ENCODE measurements at places on chromosomes 3 and 15.

DNA sequence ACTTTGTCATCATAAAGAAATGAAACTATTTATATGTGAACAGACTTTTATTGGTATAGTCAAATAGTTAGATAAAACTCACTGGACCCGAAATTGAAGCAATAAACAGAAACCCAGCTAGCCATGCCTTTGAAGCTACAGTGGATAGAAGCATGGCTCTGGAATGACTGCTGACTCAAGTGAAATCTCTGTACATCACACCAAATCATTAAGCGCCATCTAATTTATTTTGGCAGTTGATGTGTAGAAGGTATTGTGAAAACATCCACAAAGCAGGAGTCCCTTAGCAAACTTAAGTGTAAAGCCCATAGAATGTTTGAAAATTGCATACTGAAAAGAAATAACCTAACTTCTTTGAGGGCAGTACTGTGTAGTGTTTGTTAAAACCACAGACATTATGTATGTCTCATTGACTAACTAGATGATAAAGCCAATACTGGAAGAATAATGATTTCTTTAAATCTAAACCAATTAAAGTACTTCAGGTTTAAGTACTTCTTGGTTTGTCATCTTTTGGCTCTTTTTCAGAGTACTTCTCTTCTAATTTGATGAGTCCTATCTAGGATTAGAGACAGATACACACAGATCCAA lies 42.8 kb upstream of the FBXL22 start:
- no peak for DNase-seq

- DNase-seq = no peak
Measured at GRCh38 chr3:193716150-193716549, 123.1 kb downstream of the OPA1 start.

DNA sequence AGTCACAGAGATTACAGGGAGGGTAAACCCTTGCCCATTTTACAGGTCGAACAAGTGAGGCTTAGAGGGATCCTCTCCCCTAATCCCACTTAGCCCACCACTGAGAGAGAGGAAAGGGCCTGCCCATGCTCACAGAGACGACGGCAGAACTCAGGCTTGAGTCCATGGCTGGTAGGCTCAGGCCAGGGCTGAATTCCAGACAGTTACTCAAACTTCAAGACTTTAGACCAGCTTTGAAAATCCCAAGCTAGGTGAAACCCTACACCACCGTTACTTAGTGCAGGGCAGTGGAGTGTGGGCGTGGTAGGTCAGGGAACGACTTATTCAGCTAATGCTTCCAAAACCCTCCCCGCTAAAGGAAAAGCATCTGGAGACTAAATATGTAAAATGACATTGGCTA lies 16.4 kb downstream of the GRIP2 start:
- DNase-seq = no peak

- no peak for DNase-seq
Measured at GRCh38 chr3:134598763-134599545, 51.9 kb downstream of the KY start.

DNA sequence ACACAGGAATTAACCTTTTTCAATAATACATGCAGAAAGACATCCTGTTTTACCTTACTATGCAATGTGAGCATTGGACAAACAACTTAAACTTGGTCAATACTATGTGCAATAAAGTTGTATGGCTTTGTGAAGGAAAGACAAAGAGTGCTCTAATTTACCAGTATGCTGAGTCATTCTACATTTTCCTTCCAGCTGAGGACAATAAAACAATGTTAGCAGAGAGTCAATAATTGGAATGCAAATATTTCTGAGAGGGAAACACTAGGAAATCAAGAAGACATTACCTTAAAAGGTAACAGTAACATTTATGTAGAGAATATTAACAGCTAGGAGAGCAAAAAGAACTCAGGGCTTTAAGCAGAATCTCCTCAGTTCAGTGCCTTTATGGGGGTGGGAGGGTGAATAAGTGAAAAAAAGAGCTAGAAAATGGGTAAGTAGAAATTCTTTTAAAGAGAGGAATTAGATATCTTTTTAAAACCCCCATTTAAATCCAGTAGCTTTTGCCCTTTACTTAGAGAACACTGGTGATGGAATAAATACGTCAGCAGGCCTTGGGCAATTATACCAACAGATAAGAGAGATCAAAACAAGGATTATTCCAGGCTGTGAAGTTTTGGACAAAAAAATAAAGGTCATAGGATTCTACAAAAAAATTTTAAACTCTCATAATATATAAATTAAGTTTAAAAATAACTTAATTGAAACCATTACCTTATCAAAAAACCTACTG lies 11.6 kb upstream of the HGD start:
- no peak for DNase-seq

DNA sequence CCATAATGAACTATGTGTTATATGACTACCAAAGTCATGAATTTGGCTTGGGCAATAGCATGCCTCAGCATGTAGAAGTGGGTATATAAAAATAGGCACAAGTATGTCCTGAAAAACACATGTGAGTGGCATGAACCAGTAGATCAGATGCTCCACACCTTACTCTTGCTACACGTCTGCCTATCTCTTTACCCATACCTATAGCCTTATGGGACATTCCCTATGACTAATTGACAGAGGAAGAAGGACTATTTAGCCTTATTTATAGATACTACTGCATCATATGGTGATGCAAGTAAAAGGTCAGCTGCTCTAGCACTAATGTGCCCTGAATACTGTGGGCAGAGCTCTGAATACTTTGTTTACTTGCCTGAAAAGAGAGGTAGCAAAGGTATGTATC lies 81.0 kb upstream of the ZPLD1 start:
- DNase-seq = no peak

DNA sequence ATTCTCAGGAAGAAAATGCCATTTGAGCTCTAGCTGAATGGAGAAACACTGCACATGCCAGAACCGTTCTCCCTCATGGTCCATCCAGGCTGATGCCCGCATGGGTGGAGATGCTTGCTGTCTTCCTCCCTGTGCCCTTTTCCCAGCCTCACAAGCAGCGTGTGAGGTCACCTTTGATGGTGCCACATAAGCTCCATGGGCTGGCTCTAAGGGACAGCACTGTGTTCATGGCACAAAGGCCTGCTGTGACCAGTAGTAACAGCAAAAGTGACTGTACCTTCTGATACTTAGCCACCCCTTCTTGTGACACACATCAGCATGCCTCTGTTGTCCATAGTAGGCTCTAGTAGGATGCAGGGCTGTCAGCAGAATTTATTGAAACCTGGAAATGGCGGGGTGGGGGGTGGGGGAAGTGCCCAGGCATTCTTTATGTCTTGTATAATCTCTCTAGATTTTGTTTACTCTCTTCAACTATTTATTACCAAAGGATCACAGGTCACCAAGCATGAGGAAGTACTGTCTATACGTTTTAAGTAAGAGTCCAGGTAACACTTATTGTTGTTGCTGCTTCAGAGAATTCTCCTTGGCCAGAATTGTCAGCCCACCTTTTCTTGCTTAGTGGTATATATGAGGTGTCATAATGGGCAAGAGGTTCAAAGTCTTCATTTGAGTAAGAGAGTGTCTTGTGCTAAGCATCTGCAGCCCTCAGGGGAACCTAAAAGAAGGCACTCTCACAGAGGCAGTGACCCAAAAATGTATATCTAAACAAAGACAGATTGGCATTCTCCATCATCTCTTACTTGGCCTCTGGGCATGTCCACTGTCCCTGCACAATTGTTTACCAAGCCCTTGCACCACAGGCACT lies 56.5 kb downstream of the RAB7A start:
- no peak for DNase-seq

GRCh38 chr3:38521391-38521987 lies 25.3 kb downstream of the EXOG start:
- peak; percentile 36 for DNase-seq

GRCh38 chr15:87707566-87708130 lies 548.9 kb downstream of the NTRK3 start:
- DNase-seq = no peak

DNA sequence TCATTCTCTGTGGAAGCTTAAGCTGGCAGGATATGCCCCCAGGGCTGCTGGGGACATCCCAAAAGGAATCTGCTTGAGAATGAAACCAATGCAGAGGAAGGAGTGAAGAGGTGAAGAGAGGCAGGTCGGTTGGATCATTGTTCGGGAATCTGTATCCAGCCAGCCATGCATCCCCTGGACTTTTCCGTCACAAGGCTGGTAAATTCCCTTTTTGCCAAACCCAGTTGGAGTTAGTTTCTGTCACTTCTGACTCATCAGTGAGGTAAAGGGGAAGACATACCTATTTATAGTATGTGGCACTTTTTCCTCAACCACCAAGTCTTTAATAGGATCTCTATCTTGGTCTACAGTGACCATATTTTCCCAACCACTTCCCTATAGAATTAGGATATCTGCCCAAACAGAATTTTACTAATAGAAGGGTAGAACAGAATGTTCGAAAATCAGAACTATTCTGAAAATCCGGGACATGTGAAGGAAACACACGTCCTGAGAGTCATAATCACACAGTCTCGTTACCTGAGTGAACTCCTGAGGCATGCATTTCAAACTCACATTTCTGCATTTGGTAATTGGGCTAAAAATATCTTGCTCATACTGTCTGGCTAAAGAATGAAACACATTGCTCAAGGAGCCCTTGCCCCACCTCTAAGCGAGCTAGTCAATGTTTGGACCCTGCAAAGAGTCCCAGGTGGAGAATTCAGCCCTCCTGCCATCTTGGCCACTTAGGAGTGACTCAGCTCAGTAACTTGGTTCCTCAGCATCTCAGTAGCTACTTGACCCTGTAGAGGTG lies 289.7 kb upstream of the ADAMTS9 start:
- no peak for DNase-seq

GRCh38 chr3:168216851-168217250 lies 121.1 kb upstream of the GOLIM4 start:
- no peak for DNase-seq

DNA sequence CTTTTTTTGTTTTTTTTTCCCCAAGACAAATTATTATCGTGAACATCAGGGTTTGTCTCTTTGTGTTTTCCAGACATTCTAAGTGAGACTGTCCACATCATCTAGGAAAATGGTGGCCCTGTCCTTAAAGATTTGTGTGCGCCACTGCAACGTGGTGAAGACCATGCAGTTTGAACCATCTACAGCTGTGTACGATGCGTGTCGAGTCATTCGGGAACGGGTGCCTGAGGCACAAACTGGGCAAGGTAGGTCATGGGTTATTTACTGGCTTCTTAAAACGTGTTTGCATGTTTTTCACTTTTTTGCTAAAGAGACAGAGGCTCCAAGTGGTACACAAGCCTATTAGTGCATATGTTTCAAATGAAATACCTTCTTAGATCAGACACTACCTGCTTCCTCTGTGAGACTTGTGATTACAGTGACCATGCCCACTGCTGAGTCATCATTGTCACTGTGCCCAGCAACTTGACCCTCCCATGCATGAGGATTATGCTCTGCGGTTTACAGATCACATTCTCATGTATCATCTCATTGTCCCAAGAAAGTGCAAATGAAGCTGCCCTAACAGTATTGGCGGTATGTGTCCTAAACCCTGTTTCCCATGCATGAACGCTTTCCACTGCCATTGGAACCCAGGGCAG lies 395.2 kb upstream of the TPM1 start:
- no peak for DNase-seq

DNA sequence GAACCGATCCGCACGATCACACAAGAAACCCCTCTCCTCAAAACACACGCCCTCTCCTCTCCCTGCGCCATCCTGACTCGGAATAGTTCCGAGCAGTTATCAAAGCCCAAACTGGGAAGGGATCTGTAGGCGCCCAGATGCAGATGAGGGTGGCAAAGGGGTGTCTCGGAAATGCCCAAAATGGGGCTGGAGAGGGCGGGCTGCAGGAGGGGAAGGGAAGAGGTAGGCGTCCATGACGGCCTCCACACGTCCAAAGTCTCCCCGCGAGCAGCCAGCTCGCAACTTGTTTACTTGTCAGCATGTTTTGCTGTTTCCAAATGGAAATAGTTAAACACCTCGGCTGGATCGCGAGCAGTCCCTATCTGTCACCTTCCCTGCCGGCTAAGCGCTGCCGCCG lies 1.5 kb downstream of the NTRK3 start:
- no peak for DNase-seq

DNA sequence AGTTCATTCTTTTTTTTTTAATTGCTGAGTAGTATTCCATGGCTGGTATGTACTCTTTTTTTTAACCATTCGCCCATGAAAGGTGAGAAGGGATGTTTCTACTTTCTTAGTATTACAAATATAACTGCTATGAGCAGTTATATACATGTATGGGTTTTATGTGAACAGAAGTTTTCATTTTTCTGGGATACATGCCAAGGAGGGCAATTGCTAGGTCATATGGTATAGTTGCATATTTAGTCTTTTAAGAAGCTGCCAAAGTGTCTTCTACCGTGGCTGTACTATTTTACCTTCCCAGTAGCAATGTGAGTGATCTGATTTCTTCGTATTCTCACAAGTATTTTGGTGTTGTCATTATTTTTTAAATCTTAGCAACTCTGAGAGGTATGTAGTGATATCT lies 11.2 kb upstream of the KLHL40 start:
- DNase-seq = no peak

DNA sequence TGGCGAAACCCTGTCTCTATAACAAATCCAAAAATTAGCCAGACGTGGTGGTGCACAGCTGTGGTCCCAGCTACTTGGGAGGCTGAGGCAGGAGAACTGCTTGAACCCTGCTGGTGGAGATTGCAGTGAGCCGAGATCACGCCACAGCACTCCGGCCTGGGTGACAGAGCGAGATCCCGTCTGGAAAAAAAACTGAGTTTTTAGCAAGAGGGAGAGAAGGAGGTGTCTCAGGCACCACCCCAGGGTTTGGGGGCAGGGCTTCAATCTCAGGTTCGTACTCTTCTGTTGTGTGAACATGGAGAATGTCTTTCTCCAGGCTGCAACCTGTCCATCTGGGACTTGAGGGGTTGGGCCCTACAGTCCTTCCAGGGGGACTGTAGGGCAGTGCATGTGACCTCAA lies 2.7 kb downstream of the CHRNA3 start:
- DNase-seq = no peak

GRCh38 chr3:18127174-18127858 lies 297.8 kb downstream of the SATB1 start:
- no peak for DNase-seq

- DNase-seq = no peak
Measured at GRCh38 chr15:79615754-79616153, 183.6 kb downstream of the MINAR1 start.

- no peak for DNase-seq
Measured at GRCh38 chr3:9817436-9817835, 7.4 kb downstream of the TTLL3 start.

- DNase-seq = no peak
Measured at GRCh38 chr15:45891766-45892165, 256.9 kb downstream of the SQOR start.

DNA sequence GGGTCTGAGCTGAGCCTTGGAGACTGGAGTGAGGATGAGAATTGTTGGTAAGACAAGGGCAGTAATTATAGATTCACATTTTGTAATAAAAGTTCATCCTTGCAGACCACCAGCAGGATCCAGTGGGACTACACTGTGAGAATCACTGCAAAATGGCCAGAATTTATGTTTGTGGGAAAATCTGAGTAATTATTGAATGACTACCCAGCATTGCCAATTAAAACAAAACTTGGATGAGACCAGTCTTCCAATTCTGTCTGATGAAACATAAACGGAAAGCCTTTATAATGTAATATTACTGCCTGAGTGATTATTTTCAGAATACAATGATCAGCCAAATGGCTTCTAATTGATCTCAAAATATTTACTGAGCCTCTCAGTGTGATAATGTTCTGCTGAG lies 323.3 kb upstream of the C2CD4B start:
- DNase-seq = no peak

GRCh38 chr3:196108075-196108743 lies 26.3 kb upstream of the TFRC start:
- no peak for DNase-seq

- no peak for DNase-seq
Measured at GRCh38 chr3:42440924-42441323, 30.5 kb upstream of the LYZL4 start.
